Retinal pigment epithelial cell (primary cell): ENCODE measurements at places on chromosomes 1 and 21.

DNA sequence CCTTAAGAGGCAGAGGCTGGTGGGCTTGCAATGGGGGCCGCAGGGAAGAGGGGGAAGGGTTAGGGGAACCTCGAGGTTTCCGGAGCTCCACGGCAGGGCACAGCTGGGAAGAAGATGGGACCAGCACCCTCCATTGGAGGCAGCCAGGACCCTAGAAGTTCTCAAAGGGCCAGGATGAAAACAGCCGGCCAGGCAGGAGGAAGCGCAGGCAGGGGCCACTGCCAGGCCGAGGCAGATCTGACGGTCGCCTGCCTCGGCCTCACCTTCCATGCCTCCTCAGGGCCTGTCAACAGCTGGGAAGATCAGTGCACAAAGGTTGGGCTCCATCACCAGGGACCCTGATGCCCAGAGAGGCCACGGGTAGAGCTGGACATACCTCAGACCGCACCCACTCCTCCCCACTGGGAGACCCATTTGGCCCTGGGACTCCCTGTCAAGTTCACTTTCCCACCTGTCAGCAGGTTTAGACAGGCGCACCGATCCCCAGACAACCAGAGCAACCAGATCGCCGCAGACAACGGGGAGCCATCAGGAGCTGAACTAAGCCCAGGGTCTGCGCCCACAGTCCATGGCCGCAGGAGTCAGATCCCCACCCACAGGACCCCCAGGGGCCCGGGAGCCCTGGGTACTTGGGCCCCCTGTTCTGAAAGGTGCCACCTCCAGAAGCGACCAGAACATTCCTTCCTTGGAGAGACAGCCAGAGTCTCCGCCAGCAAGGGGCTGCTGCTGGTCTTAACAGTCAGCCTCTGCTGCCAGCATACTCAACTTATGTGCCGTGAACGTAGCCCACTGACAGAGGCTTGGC lies 2.2 kb downstream of the SLC19A1 start:
- no peak for DNase-seq

DNA sequence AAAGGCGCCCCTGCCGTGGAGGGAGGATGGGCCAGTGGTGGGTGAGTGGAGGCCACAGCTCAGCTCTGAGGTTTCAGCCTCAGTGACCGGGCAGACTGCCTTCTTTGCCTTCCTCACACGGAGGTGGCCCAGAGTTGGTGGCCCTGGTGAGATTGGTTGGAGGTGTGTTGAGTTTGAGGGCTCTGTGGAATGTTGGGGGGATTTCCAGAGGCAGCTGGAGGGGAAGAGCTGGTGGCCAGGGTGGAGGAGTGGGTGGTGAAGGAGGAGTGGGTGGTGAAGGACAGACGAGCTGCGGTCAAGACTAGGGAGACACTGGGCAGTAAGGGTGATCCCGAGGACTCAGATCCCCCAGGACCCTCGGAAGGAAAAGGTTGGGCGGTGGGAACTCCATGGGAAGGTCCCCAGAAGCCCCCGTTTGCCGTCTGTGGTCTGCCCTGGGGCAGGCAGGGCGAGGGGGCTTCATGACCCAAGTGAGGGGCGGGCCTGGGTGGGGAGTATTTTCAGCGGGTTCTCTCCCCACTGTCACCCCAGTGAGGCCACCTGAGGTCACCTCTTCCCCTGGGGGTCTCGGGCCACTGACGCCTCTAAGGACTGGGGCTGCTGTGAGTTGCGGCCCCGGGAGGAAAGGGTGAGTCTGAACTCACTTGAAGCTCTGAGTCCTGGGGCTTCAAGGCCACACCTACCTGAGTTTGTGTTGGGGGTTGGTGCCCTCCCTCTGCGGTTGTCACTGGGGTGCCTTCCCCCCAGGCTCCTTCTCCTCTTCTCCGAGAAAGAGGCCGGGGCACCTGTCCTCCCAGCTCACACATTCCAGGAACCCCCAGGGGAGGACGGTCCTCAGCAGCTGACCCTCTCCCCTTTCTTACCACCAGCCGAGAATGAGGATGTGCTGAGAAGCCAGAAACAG lies 22.7 kb upstream of the PIK3CD start:
- DNase-seq = no peak

- DNase-seq = no peak
These were observed 102.7 kb downstream of the LYST start for GRCh38 chr1:235763962-235764361.

- no peak for DNase-seq
These were observed 30.0 kb downstream of the XCL2 start for GRCh38 chr1:168513656-168514404.

DNA sequence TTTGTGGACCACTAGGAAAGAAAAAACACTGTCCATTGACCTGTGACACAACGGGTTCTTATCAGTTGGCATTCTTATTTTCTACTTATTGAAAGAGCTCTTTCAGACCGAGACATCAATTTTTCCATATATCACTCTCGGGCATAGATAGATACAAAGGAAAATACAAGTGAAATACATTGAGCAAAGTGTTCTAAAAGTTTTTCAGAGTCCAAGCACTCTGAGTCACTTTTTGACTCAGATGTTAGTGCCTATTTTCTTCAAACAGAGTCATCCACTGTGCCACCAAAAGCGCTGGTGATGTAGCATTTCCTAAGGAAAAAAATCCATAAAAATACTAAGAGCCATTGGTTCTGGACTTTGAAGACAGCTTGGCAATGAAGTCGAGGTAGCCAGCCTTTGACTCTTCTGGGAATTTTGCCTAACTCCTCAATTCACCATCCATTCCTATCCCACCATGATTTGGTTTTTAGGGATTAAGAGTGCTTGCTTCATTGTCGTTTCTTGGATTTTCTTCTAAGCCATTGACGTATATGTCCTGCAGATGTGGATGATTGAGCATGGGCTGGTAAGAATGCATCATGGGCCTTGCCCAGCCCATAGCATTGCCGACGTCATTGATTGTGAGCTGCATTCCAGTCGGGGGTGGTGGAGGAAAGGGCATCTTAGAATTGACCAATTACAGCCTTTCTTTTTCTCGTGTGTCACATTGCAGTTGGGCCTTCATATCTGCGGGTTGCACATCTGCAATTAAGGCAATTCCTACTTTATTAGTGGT lies 10.6 kb downstream of the GALNT2 start:
- DNase-seq = peak; percentile 69

- DNase-seq = no peak
These were observed 30.0 kb downstream of the TMPRSS15 start for GRCh38 chr21:18373606-18374005.

DNA sequence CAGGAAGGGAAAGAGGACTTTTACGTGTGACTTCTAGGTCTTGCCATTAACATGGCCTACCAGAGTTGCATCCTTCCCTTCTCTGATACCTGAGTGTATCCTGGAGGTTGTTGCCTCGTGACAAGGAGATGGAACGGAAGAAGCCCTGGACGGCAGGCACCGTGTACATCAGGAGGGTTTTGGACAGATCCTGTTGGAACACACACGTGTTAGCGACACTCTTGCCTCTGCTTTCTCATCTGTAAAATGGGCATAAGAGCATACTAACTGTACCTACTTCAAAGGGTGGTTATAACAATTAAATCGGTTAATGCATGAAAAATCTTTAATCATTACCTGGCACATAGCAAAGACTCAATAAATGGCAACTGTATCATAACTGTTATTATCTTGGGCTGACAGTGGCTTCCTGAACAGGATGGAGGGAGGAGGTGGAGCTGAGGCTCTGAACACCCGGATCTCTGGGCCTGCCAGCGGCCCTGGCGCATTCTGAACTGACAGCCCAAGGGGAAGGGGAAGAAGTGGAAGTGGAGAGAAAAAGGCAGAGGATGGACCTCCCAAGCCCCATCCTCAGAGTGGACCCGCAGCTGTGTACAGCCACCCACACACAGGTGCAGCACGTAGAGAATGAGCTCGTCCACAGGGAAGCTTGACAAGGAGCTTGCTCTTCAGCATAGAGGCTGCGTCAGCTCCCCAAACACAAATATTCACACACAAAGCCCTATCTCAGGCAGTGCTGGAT lies 30.2 kb upstream of the EXOSC10 start:
- DNase-seq = no peak

- DNase-seq = no peak
These were observed 193.0 kb downstream of the HLX start for GRCh38 chr1:221072214-221072613.

DNA sequence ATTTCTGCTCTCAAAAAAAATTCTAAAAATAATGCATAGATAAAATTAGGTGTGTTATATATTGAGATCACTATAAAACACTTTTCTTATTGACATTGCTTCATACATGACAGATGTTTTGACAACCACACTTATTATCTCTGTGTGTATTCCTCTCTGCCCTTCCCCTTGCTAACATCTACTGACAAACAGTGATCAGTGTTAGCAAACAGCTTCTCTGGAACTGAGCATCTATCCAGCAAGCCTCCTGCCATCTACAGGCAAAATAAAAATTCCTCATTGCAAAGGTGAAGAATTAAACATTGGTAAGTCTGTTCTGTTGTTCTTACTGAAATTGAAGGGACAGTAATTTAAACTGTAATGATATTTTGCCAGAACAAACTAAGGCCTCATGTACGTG lies 2153.9 kb downstream of the NCAM2 start:
- DNase-seq = no peak

DNA sequence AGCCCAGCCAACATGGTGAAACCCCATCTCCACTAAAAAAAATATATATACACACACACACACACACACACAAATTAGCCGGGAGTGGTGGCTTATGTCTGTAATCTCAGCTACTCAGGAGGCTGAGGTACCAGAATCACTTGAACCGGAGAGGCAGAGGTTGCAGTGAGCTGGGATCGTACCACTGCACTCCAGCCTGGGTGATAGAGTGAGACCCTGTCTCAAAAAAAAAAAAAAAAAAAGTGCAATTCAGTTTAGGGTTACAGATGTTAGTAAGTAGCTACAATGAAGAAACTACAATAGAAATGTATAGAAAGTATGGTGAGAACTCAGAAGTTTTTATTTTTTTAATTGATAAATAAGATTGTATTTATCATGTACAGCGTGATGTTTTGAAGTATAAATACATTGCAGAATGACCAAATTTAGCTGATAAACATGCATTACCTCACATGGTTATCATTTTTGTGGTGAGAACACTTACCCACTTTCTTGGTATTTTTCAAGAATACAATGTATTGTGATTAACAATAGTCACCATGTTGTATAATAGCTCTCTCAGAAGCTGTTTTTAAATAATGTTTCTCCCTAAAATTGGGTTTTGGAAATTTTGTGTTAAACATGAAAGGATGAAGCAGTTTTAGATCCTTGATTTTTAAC lies 17.9 kb downstream of the KDM1A start:
- no peak for DNase-seq

DNA sequence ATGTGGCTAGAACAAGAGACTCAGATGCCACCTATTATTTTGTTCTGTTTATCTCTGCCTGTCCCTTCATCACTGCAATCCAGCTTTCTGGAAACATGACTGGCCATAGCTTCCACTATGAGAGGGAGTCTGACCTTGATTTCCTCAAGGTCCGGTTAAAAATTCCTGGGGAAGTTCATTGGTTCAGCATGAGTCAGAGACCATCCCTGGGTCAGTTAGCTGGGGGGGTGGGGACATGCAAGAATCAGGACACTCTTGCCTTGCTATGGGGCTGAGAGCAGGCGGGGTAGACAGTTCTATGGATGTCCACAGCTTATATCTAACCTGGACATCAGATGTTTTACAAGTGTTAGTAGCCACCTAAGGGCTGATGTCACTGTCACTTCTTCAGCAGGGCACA lies 81.1 kb downstream of the TENT5C start:
- DNase-seq = no peak

DNA sequence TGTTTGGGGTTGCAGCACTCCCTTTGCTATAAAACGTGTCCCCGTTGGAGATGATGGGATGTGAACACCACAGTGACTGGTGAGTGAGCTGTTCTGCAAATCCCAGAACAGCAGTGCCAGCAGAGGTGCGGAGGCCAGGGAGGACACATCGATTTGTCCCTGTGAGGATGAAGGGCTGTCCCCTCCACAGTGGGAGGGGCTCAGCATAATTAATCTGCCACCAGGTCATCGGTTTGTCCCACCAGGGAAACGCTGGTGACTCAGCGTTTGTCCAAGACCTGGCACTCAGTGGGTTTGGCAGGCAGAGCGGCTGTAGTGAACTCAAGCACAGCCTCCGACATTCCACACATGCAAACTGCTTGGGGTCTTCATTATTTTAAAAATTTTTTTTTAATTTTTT lies 22.8 kb upstream of the PDE9A start:
- no peak for DNase-seq

DNA sequence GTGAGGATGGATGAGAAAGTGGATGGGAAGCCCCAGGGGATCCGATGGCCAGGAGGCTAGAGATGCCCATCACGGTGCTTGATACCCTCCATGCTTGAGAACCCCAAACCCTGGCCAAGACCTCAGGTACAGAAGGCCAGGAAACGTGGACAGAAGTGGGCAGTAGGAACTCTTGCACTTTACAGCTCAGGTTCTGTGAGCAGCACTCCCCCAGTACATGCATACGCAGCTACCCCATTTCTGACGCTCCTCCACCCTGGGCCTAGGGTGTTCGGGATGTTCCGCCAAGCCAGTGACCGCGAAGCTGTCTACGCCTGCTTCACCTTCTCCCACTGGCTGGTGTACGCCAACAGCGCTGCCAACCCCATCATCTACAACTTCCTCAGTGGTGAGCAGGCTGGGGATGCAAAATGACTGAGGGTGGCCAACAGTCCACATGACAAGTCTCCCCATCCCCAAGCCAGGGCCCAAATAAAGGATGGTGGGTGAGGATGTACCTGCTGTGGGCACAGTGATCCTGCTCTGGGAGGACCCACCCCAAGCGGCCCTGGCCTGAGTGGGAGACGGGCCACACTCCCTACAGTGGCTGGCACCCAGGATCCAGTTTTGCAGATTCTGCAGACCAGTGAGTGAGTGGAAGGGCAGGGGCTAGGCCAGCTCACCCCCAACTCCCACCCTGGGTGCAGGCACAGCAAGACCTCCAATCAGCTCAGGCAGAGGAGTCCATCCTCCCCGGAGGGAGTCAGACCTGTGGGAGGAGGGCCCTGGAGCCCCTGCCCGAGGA lies 7.4 kb downstream of the HCRTR1 start:
- no peak for DNase-seq

- DNase-seq = no peak
These were observed 9.9 kb upstream of the C1QA start for GRCh38 chr1:22626237-22627157.

DNA sequence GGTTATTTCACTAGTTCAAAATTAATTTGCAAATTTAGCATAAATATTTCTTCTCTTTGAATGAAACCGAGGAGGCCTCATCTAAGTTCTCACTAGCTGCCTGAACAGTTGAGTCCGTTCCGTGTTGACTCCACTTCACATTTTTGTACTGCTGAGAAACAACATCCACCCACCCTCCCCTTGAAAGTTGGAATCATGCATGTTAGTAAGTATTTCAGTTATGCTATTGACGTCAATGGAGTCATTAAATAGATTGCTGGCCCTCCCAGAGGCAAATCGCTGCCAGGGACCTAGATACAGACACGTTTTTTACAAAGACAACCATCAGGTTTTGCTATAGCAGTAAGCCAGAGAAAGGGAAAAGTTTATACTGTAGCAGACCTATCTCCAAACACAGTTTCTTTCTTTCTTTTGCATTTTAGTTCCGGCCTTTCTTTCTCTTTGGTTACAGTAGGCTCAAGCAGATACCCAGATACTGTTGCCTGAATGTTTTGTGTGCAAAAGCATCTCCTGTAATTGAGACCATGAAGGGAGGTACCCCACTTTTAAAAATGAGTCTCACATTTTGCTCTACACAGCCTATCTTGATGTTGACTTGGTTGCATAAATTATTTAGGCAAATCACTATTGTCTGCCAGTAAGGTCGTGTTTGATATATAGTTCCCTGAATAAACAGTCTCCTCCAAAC lies 262.6 kb upstream of the SGIP1 start:
- peak; percentile 100 for DNase-seq

GRCh38 chr1:68973459-68974244 lies 476.8 kb upstream of the DEPDC1 start:
- DNase-seq = no peak
